ENCODE measurements at places on chromosomes 1 and 21. TPM values are rescaled to one million over a fixed set of nuclear protein-coding genes. Genes with fewer than 3 reads are reported as not detected.

Gene PWP2
- 6.5 TPM for total RNA-seq

Gene EPHA8
- total RNA-seq = not detected

Gene PADI1
- not detected for total RNA-seq

Gene TEX38
- 0.29 TPM for total RNA-seq

Gene MYBPH
- total RNA-seq = 2.2 TPM

Gene LHX4
- not detected for total RNA-seq

Gene KPNA6
- total RNA-seq = 39.9 TPM

Gene CNIH3
- total RNA-seq = 15.7 TPM

Gene LRRC42
- 35.3 TPM for total RNA-seq

Gene SPATA17
- 0.50 TPM for total RNA-seq

Gene CDCA8
- total RNA-seq = 1.5 TPM

Gene IGFN1
- total RNA-seq = under 0.01 TPM

Gene INSRR
- total RNA-seq = not detected

Gene AUNIP
- 0.33 TPM for total RNA-seq

Gene IL20
- not detected for total RNA-seq

Gene KRTAP21-2
- not detected for total RNA-seq

Gene KCNJ9
- total RNA-seq = not detected

Gene TRIM67
- total RNA-seq = not detected

Gene EDARADD
- under 0.01 TPM for total RNA-seq

Gene UTP25
- 13.2 TPM for total RNA-seq

Gene AMY2A
- not detected for total RNA-seq

Gene OSCP1
- total RNA-seq = 15.7 TPM

Gene LAD1
- total RNA-seq = not detected

Gene SERTAD4
- 0.29 TPM for total RNA-seq

Gene LMX1A
- not detected for total RNA-seq

Gene ANXA9
- total RNA-seq = 0.17 TPM

Gene NCAM2
- 14.8 TPM for total RNA-seq

Gene PRCC
- total RNA-seq = 15.4 TPM

Gene CFHR5
- not detected for total RNA-seq

Gene KRTAP15-1
- not detected for total RNA-seq

Gene RNF186
- not detected for total RNA-seq

Gene EPHA2
- 4.2 TPM for total RNA-seq

Gene TNFRSF4
- under 0.01 TPM for total RNA-seq

Gene ZYG11A
- total RNA-seq = 3.5 TPM

Gene TFF3
- total RNA-seq = 0.29 TPM

Gene KCNE2
- total RNA-seq = not detected
